Gastroesophageal sphincter (tissue), 4 donors: ENCODE measurements at places on chromosomes 7 and 10.

DNA sequence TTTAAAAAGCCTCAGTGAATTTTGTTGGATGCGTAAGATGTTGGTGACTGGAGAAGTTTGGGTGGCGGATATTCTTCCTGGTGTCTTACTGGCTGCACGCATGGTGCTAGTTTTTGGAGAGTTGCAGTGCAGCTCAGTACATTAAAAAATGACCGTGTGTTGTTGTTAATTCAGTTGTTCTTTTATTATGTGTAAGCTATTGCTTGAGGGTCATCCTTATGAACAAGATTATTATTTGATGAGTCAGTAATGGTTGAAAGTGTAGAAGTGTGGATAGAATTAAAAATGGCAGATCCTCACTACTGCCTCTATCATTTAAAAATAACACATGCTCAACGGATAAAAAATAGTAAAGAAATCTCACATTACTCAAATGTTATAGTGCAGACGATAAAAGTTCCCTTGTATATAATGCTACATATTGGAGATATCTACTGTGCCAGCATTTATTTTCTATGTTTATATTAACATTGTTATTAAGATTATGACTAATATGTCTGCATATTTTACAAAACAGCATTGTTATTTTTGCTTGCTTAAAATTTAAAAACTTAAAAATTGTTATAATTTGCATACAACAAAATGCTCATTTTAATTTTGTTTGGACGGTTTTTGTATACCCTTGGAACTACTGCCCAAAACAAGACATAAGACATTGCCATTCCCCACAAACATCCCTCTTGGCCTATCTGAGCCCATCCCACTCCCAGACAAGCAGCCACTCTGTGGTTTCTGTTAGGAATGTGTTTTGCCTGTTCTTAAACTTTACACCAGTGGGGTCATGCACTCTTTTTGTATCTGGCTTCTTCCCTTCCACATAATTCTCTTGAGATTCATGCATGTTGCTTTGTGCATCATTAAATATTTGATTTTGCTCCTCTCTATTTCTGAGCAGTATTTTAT, 142.0 kb downstream of the DOCK1 start:
- no peak for ATAC-seq

DNA sequence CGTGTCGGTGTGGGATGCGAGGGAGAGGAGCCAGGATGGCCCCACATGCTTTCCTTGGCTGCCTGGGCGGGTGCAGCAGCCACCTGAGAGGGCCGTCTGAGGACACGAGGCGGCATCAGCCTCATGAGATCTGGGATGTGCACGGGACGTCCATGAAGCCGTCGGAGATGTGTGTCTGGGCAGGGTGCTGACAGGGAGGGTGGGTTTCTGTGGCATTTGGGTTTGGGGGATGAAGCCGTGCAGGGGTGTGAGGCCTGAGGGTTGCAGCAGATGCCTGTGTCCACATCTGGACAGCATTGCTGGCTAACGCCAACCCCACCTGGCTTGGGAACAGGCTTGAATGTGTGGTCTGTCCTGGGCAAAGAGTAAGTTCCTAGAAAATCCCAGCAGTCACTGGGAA, 179.5 kb downstream of the DNAJB6 start:
- ATAC-seq = no peak

DNA sequence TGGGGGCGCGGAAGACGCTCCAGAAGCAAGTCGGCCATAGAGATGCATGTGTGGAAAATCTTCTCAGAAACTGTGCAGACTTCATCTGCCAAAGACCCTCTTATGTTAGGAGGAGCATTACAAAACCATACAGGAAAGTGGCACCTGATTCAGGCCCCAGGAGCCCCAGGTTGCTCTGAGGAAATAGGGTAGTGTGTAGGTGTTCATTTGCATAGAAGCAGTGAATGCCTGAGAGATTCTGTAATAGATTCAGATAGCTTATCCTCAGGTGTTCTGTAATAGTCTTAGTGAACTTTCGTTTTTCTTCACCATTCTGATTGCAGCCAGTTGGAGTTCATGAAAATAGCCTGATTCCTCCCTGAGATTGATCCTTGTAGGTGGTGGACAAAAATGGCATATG, 106.4 kb upstream of the GJD4 start:
- ATAC-seq = no peak

DNA sequence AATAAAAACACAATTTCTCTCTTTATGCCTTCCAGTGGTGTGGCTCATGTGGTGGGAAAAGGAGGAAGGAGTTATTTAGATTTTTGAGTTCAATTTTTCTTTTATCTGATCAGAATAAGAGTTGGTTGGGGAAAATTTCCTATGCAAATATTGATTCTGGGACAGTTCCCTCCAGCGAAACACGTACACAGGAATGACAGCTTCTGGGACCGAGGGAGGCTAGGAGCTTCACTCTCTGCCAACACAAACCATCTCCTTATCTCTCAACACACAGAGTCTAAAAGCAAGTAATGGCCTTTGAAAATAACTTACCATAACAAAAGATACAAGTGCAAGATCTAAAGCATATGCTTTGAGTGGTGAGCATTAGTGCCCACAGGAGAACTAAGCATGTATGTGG, 122.7 kb downstream of the RAPGEF5 start:
- ATAC-seq = no peak

DNA sequence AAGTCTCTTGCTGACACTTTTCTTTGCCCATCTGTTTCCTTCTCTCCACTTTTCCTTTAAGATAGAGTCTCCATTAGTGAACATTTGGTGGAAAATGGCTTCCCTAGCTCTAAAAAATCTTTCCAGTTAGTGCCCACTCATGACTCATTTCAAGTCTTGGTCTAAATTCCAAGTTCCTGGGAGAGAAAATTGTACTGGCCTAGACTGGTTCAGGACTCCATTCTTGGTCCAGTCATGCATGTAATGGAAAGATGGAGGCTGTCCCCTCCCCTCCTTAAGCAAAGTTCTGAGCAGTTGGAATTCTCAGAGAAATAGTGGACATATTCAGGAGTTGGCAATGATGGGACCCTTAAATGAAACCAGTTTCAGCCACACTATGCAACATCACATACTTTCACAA, 3.8 kb upstream of the ALDH18A1 start:
- ATAC-seq = no peak

DNA sequence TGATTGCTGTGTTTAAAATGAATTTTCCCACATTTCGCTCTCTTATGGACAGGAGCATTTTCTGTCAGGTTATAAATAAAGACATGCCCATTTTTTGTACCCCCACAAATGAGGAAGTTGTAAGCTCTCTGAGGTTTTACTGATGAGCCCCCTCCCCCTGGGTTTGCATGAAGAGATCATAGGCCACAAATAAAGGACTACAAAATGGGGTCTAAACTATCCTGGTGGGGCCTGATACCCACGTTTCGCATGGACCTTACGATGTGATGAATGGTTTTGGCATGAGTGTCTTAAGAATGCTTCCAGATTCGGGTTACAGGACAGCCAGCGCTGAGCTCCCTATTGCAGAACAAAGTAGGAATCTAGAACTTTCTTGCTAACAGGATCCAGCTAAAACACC, 5.8 kb downstream of the IKZF1 start:
- ATAC-seq = no peak

- no peak for ATAC-seq
These were observed 9.1 kb downstream of the RASSF4 start for GRCh38 chr10:44968500-44969400.

DNA sequence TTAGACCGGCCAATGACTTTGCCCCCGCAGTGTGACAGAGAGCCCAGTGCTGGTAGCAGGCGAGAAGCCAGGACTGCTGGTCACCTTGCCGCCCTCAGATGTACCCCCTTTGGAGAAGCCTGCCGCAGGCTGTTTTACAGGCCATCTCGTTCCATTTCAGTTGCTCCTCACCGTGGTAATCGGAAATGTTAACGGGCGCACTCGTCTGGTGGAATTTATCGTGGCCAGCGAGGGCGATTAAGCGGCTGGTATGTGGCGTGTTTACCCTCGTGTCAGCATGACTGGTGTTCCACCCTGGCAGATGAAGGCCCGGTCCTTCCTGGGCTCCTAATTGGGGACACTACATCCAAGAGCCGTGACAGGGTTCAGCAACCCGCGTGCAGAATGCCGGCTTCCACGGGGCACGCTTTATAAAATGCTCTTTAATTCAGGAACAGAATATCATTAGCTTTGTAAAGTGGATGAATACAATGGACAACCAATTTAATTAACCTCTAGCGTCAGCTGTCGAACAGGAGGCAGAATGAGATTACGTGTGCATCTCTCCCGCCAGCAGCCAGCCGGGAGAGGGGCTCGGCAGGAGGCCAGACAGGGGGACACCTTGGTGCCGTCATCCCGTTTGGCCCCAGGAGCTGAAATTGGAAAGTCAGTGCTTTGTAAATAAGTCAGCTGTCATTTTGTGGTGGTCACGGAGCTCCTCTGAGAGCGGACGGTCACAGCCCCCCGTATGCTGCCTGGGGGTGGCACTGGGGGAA, 108.3 kb downstream of the NKX6-2 start:
- no peak for ATAC-seq

DNA sequence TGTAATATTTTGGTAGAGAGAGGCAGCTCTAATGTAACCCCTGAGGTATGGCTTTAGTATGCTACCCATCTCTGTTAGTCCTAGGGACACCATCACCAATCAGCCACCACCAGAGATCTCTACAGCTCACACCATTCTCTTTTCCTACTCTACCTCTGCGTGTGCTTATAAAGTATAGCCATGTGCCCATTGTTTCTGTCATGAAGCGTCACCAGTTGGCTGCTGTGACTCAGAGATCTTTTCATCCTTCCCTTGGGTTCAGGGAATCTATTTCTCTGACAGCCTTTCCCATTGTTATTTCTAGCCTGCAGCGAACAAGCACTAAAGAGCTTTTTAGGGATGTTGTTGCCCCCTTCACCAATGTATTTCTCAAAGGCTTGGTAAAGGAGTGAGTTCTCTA, 103.3 kb downstream of the TPST1 start:
- ATAC-seq = no peak

DNA sequence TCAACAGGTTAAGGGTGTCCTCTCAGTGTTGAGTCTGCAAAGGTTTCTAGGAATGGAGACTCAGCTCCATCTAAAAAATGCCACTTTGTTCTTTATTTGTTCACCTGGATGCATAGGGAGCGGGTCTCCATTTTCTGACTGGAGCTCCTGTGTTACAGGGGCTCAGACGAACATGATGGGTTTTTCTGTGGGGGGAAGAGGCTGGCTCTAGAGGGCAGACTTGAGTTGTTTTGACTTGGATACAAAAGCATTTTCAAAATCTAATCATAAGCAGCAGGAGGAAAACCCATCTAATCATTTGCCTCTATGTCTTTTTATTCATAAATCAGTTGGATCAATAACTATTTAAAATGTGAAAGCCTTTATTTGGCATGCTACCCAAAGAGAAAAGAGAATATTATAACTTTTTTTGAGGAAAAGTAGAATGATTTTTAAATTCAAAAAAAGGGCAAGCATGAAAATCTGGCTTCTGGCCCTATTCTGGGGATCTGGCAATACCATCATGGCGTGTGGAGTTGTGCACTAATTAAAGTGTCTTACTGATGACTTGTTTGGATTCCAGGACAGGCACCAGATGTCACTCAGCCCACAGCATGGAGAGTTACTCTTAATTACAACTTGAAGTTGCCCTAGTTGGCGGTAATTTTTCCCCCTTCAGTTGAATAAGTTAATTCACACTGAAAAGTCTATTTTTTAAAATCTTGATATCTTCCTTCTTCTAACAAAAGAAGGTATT, 594.9 kb downstream of the REEP3 start:
- no peak for ATAC-seq

- no peak for ATAC-seq
These were observed 44.8 kb upstream of the SLC16A12 start for GRCh38 chr10:89580243-89580642.

- ATAC-seq = no peak
These were observed 8.7 kb upstream of the LIPM start for GRCh38 chr10:88793712-88794299.

GRCh38 chr10:58873161-58873560, 303.3 kb upstream of the PHYHIPL start:
- ATAC-seq = no peak

- ATAC-seq = no peak
These were observed 2.6 kb upstream of the NPSR1 start for GRCh38 chr7:34655384-34655783.

DNA sequence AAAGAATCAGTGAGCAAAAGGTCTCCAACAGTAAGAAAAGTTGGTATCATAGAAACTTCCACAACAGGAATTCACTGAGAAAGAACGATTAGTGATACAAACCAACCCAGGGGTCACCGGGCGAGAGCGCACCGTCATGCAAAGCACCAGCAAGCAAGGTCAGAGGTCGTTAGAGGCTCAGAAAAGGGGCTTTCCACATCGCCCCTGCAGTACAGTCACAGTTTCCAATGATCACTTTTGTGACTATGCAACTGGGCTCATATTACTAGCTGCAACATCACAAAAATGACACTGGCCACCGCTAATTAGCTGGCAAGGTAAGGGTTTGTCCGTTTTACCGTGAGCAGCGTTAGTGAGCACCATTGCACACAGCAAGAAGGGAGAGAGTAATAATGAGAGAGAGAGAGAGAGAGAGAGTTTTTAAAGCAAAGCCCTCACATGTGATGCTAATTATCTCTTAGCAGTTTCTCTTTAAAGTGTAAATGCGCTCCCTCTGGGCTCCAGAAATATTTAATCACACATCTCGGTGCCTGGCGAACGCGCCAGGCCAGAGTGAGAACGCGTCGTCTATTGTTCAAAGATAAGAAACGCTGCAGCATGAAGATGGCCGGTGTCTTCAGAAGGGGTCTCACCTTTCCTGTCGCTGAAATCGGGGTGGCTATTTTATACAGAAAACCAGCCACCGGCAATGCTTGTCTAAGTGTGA, 237.5 kb downstream of the DNAJB6 start:
- no peak for ATAC-seq
